ENCODE measurements at places on chromosomes 5 and 9.

- DNase-seq = no peak
Measured at GRCh38 chr9:133065070-133065388, 3.2 kb downstream of the CEL start.

DNA sequence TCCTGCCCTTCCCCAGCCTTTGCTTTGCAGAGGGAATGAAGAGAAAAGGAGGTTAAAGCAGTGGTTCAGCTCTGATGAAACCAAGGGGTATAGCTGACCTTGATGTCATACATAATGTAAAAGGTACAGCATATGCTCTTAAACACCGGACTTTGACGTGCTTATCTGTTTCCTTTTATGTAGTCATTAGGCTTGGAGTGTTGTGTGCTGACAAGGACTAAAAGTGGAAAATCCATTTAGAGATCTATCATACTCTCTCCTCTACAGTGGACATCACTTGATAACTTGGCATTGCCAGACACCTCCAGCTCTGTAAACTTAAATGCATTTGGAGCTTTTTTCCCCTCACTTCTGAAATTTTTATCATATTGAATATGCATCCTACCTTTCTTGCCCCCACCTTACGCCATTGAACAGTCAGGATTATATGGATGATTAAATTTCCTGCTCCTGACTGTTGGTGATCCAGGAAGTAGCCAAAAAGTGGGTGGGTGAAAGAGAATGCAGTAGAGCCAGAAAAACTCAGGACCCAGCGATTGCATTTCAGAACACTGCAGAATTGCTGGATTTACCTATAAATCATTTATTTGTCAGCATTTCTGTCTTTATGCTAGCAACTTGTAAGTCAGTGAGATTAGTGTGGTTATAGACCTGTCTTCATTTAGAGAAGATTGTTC, 4.1 kb downstream of the TNFAIP8 start:
- DNase-seq = no peak

GRCh38 chr5:79750611-79751510, 61.2 kb downstream of the CMYA5 start:
- no peak for DNase-seq

DNA sequence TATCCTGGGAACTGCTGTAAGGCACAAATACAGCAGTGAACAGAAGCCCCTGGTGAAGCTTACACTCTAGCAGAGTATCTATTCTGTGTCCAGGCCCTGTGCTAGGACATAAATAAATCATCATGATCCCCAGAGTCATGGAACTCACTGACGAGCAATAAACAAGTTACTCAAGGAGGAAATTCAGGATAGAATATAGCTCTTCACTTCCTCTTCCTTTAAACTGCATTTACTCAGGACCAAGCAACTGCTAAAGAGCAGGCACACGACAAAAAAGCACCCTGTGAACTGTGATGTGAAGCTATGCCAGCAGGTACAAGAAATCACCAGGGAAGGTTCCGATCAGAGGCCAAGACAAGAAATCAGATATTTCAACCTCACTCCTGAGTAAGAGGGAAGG, 47.8 kb upstream of the NR5A1 start:
- no peak for DNase-seq

- DNase-seq = peak; percentile 48
Measured at GRCh38 chr5:143592648-143593047, 189.2 kb upstream of the NR3C1 start.

DNA sequence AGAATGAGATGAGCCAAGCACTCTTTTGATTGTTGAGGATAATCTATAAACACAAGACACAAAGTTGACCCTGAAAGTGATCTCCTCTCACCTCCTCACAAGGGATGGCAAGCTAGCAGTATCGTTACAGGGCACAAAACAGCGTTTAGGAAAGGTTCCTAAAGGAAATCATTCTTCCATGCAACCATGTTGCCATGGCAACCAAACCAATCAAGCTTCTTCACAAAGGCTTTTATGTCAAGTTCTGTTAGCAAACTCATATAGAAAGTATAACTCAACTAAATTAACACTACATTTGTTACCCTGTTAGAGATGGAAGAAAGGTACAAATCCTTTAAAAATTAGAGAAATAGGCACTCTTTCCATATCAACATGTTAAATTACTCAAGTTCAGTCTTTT, 1016.8 kb upstream of the DMAC1 start:
- DNase-seq = no peak

GRCh38 chr9:127732444-127732843, 2.6 kb downstream of the TOR2A start:
- DNase-seq = no peak

DNA sequence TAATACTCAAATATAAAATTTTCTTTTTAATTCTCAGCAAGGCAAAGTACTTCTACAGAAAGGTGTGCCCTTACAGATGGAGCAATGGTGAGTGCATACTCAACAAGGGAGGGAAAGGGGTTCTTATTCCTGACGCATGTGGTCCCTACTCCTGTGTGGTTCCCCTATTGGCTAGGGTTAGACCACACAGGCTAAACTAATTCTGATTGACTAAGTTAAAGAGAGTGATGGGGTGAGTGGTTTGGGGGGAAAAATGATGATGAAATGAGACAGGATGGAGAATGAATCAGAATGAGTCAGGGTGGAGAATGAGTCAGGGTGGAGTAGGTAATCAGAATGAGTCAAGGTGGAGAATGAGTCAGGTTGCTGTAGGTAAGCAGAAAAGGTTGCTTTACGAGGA, 22.9 kb upstream of the HMGCS1 start:
- DNase-seq = no peak

- DNase-seq = no peak
Measured at GRCh38 chr9:38518826-38519225, 94.6 kb upstream of the IGFBPL1 start.

- DNase-seq = no peak
Measured at GRCh38 chr5:22757776-22758175, 95.4 kb downstream of the CDH12 start.

DNA sequence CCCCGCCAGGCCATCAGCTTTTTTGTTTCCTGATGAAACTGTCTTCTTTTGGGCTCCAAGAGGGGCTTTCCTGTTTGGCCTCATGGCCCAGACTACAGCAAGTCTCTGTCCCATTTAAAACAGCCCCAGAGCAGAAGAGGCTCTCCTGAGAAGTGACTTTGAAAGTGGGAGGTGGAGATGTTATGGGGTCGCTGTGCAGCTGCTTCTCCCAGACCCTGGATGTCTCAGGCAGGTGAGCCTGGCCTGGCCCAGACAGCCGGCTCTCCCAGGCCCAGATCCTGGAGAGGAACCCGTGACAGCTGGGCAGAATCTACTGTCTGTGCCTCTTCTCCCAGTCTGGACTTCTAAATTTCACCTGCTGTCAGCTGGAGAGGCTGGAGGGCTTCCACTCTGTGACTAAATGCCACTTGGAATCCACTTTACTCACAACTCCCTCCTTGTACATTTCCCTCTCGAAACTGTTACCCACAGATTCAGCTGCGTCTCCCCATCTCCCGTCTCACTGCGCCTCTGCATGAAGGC, 20.6 kb downstream of the FAM78A start:
- no peak for DNase-seq

GRCh38 chr5:34915856-34916192, 313 bp downstream of the BRIX1 start:
- DNase-seq = no peak

GRCh38 chr9:27726244-27727081, 153.2 kb upstream of the C9orf72 start:
- peak; percentile 90 for DNase-seq

GRCh38 chr5:144329681-144330080, 159.0 kb downstream of the KCTD16 start:
- DNase-seq = no peak

DNA sequence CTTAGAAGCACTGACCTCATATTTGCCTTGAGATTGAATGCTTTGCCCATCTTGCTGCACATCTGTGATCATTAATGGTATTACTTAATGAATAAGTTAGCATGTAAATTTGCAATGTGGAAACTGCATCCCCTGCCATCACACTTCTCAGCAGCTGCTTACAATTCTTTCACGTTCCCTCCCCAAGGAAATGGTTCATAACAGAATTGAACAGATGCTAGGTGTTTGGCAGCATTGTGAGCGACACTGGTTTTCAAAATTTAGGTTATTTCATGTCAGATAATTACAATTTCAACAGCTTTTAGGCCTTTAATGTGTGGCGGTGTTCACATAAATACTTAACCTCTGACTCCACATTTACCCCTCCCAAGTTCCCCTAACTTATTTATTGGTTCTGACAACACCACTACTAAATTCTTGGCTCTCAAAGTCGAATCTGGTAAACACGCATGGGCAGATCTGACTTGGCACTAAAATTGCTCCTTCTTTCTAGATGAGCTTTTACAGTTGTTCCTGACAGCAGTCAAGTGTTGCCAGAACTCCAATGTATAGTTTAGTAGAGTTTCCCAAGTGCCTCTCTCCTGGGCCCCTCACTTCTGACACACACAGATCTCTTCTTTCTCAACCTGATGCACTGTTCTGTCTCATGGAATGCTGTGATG, 46.8 kb downstream of the SLC1A3 start:
- DNase-seq = no peak

DNA sequence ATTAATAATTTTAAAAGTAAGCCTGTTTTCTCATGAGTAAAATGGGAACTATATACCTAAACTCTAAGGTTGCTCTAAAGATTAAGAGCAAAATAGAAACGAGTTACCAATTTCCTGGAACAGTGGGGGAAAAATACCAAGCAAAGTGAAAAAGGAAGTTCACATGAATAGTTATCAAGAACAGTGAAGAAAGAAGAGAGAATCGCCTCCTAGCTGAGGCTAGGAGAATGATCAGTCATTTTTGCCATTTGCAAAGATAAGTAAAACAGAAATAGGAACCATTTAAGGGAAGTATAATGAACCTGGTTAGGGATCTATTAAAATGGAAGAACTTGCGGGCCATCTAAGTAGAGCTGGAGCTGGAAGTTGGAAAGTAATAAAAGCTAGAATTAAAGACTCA, 50.7 kb downstream of the P4HA2 start:
- peak; percentile 25 for DNase-seq

DNA sequence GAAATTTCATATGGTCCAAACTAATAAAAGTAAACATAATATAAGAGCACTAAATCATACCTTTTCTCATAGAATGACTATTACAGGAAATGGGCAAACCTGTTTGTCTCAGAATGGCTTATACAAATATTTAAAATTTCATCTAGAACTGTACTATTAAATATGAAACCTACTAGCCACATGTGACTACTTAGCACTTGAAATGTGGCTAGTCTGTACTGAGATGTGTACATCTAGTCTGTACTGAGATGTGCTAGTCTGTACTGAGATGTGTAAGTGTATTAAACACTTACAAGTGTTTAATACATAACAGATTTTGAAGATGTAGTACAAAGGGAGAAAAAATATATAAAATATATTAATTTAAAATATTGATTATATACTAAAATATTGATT, 22.4 kb downstream of the ABITRAM start:
- DNase-seq = no peak

- no peak for DNase-seq
Measured at GRCh38 chr5:135740475-135740874, 94.0 kb upstream of the SLC25A48 start.

- DNase-seq = no peak
Measured at GRCh38 chr9:104025945-104026344, 68.2 kb upstream of the SMC2 start.

DNA sequence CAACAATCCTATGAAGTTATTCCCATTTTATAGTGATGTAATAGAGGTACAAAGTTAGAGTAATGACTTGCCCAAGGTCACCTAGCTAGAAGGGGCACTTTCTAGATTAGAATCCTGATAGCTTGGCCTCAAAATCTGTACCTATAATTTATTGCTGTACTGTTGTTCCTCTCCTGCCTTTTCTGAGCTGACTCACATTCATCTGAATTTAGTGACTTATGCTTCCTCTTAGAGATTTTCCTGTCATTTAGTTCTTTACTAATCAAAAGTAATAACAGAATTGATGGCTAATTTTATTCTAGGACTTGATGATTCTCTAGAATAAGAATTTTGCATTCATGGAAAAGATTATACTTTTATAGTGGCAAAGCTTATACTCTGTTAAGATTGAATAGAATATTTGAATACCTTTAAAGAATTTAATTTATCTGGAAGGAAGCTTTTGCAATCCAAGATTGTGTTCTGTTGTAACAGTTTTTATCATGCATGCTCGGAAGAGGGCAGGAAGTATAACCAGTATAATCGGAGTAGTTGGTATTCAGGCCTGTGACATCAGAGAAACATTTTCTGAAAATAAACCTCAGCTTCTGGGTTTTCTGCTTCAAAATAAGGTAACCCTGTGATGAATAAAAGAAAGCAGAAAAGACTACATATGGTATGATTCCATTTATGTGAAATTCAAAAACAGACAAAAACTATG, 21.3 kb downstream of the CYSTM1 start:
- peak; percentile 53 for DNase-seq

DNA sequence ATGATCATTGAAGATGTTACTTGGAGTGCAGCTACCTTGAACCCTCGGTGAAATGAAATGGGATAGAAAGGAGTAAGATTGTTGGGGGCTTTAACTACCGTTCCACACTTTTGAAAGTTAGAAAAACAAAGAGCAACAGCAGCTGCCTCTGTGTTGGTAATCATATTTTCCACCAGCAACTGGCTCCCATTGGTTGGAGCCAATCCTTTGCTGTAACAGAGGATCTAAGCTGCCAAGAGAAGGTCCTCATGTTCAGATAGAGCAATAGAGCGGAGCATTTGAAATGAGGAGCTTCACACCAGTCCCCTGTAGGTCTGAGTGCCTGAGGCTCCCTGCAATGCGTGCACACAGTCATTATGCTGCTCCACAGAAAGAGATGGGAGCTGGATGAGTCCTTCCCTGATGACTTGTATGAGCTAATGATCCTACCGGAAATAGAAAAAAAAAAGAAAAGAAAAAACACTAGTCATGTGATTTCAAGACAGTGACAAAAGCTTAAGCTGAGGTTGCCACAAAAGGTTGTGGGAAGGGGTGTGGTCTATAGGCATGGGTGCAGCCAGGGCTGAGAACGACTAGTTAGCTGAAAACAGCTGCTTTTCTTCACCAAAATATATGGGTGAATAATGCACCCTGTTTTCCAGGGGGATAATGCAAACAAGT, 300.7 kb downstream of the MLLT3 start:
- DNase-seq = no peak

GRCh38 chr9:94999832-95000231, 273.3 kb downstream of the AOPEP start:
- DNase-seq = no peak

- no peak for DNase-seq
Measured at GRCh38 chr9:131140112-131140511, 14.7 kb downstream of the NUP214 start.

DNA sequence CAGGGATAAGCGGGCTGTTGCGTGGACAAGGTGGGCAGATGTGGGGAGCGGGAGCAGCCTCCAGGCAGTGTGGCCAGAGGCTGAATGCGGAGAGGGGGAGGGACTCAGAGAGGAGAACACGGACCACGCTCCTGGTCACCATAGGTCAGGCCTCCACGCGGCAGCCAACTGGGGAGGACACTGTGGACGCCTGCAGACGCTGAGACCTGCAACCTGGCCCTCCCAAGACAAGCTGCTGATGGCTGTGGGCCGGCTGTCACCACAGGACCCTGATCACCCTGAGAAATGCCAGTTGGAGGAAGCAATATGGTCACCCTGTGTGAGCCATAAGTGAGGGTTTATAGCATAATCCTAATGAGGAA, 16.8 kb downstream of the LPCAT1 start:
- DNase-seq = no peak
